SK-MEL-5 (cell line): ENCODE measurements at places on chromosomes 1 and 21. TPM values are rescaled to one million over a fixed set of nuclear protein-coding genes. Genes with fewer than 3 reads are reported as not detected.

The SNIP1 gene
- 7.4 and 7.7 TPM in 2 replicates for total RNA-seq

DNA sequence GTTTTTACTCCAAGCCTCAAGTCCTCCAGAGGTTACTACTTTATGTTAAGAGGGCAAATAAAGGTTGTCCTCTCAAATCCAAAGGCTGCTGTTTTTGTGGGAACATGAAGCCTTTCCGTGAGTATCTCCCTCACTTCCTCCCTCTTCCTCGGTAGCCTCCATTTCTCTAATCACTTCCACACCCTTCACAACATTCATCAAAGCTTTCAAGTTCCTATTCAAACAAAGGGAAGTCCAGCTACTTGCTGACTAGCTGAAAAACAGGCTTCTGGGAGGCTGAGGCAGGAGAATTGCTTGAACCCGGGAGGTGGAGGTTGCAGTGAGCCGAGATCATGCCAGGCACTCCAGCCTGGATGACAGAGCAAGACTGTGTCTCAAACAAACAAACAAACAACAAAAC, 6.6 kb upstream of the CD48 start:
- DNase-seq, result no peak

GRCh38 chr1:22056936-22057335, 4.4 kb downstream of the CDC42 start:
- no peak for DNase-seq

- no peak for DNase-seq
Observed at GRCh38 chr1:167546935-167547334, 6.6 kb downstream of the CREG1 start.

The ORC1 gene
- 9.8 and 10.3 TPM in 2 replicates for total RNA-seq

DNA sequence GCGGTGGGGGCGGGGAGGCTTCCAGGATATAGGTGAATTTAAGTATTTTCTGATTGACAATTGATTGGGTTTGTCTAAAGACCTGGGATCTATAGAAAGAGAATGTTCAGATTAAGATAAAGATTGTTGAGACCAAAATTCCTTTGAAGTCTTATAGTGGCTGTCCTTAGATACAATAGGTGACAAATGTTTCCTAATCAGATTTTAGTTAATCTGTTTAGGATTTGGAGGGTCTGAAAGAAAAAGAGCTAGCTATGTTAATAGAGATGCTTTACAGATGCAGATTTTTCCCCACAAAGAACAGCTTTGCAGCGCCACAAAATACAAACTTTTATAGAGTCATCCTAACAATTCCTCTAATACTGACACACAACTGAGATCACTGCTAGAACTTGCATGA, 14.6 kb upstream of the EPRS1 start:
- no peak for DNase-seq

The C1orf87 gene
- not detected in 2 replicates for total RNA-seq

- no peak for DNase-seq
Observed at GRCh38 chr1:184739070-184739469, 15.6 kb downstream of the EDEM3 start.

The ACKR1 gene
- not detected in 2 replicates for total RNA-seq

DNA sequence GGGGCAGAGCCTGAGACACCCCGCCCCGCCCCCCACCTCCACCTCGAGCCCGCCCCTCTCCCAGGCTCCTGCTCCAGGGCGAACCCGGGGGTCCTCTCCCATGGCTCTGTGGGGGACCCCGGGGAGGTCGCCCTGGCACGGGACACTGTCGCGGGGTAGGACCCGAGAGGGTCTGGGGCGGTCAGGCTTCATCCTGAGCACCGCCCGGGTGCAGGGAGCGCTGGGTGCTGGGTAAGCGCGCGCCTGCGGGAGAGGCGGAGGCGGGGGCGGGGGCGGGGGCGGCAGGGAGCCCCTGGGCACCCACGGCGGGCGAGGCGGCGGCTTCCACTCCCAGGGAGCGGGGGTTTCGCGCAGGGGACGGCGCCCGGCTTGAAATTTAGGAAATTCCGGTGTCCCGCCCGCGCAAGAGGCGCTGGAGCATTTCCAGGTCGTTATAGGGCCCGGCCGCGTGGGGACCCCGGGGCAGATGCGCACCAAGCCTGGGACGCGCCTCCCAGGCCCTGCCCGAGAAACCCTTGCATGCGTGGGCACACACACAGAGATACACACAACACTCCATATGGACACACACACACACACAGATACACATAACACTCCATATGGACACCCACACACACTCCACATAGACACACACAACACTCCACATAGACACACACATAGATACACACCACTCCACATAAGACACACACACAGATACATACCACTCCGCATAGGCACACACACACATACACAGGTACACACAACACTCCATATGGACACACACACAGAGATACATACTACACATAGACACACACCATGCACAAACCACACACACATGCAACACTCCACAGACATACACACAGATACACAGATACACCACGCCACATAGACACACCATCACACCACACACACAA, 48.7 kb upstream of the SLC19A1 start:
- no peak for DNase-seq

- no peak for DNase-seq
Observed at GRCh38 chr21:32712043-32712442, 15.8 kb downstream of the SYNJ1 start.

- peak; percentile 84 for DNase-seq
Observed at GRCh38 chr1:210830034-210831028, 303.6 kb downstream of the KCNH1 start.

The WDR64 gene
- not detected in 2 replicates for total RNA-seq

DNA sequence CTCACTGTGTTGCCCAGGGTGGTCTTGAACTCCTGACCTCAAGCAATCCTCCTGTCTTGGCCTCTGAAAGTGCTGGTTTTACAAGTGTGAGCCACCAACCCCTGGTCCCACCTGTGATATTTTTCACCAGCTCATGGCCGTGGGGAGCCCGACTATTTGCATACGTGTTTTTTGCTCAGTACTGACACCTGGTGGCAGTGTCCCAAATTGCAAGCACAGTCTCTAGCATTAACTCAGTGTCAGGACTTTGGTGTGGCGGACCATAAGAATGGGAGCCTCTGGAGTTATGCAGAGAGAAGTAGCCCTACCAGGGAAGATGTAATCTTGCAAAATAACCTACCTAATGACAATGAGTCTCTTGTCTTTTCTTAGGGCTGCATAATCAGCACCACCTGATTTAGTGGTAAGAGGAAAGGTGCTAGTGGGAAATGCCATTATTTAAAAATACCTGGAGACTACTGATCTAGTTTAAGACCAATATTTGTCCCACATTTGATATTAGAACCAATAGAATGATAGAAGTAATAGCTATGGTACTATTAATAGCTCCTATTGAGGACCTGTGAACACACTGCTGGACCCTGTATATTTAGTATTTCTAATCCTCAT, 305.4 kb downstream of the DISC1 start:
- peak; percentile 53 for DNase-seq

DNA sequence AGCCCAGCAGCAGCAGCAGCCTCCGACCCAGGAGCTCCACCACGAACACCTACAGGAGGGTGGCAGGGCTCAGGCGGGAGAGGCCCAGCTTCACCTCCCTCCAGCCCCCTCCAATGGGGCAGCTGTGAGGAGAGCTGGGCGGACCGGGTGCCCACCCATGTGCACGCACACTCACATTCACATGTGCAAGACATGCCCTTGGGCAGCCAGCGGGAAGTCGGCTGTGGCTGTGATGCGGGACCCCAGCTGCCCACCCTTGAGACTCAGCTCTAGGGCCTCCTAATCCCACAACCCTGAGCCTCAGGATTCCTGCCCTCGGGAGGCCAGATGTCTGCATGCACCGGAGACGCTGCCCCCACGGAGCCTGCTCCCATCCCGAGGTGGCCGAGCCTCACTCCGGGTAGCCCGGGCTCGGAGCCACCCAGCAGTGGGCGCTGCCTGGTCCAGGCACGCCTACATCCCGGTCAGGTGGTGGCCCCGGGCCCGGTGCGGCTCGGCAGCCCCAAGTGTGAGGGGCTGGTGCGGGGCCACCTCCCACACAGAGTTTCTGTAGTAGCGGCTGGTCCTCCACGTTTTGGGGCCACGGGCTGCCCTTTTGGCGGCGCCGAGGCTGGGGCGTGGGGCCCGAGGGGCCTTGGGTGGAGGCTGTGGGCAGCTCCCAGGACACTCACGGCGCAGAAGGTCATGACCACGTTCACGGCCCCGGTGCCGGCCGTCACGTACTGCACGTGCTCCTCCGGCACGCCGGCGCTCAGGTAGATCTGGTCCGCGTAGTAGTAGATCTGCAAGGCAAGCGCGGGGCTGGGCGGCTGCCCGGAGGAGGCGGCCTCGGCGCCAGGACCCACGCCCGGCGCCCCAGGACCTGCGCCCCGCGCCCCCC, 12.9 kb upstream of the SLC2A7 start:
- no peak for DNase-seq

- DNase-seq, result no peak
Observed at GRCh38 chr1:182580736-182581135, 8.3 kb downstream of the RNASEL start.

DNA sequence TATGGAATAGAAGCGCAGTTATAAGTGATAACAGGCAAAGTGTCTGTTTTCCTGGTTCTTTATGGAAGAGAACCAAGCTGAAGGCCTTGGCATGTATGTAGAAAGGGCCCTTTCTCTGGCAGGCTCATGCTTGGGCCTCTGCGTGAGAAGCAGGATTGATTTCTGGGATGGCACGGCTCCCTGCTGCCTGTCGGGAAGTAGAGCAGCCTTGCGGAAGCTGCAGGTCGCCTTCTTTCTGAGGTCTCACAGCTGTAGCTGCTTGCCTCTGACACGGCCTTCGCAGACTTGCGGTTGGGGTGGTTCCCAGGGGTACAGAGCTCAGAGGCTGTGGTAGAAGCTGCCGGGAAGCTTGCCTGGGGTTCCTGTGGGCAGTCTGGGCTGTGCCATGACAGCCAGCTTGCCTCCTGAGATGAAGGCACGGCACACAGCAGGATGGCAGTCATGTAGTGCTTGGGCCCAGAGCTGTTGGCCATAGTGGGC, 39.4 kb downstream of the TRAPPC10 start:
- no peak for DNase-seq

The PFKFB2 gene
- total RNA-seq, result 24.0 and 24.9 TPM in 2 replicates

DNA sequence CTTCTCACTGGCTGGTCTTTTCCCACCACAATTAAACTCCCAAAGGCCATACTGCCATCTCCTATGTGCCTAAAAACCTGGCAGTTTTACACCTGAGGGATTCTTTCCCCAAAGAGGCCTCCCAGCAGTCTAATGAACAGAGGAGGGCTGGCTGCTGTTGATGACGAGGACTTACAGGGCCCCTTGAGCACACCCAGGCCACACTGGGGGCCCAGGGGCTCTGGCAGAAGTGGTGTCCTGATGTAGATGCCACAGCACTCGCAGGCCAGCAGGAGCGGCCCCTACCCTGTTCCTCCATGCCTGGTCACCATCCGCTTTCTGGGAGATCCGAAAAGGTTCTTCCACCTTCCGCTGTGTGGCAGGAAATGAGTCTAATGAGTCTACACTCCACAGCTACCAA, 24.2 kb downstream of the POFUT2 start:
- no peak for DNase-seq

The TNFSF4 gene
- total RNA-seq, result 0.53 and 0.55 TPM in 2 replicates

The MYOG gene
- total RNA-seq, result not detected in 2 replicates

DNA sequence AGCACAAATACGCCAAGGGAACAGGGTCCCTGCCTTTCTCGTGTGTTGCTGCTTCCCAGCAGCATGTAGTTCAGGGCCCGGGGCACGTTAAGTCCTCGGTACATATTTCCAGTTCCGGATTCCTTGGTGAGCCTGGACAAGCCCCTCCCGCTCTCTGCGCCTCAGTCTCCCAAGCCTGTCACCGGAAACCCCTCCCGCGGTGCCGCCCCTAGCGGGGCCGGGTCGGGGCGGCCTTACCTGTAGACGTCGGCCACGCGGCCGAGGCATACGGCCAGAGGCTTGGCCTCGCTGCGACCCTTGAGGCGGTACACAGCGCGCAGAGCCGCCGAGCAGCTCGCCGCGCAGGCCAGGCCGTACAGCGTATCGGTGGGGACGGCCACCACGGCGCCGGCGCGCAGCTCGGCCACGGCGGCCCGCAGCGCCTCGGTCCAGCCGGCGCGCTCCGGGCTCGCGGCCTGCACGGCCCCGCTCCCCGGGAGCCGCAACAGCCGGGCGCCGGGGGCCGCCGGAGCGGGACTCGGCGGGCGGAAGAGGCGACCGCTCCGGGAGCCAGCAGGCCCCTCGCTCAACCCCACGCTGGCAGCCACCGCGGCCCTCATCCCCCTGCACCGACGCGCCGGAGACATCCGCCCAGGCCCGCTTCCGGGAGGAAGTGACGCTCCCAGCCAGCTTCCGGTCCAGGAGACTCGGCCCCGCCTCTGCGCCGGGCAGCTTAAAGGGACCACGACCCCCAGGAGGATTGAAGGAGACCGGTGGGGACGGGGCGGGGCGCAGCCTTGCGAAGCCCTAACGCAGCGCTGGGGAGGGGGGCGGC, at the start of the genes C1orf122 and YRDC:
TSS of gene C1orf122 (plus strand) at position 236 of the 814 bp plus-strand sequence. CDS start 615 bp downstream, outside the sequence.
TSS of gene YRDC (minus strand) at position 654 of the 814 bp plus-strand sequence. CDS start at position 626, 28 bp downstream.
- peak; percentile 92 for DNase-seq

DNA sequence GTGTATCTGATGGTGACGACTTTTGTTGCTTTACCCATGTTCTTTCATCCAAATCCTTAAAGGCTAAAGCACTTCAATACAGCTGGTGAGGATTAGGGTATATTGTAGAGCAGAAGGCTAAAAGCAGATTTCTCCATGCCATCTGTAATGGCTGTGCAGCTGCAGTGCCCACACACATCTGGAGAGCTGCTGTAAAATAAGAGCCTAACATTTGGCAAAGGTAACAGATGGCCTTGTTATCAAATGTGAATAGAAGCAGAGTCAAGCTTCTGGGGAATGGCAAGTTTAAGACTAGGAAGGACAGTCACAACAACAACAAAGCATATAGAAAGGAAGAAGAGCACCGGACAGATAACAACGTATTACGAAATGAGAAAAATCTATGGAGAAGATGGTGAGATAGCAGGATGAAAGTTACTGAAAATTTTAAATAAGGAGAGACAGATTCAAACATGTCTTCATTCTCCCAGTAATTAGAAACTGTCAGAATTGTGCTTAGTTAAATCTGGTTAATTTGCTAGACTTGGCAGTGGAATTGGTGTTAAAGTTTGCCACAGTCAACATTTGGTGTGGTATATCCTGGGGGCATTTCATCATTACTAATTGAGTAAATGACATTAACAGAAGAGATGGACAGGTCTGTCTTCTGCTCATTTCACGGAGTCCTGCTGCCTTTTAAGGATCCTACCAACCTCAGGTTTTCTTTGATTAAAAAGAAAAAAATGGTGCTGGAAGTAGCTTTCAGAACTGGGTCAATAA, 1093.2 kb downstream of the ADGRL2 start:
- no peak for DNase-seq

DNA sequence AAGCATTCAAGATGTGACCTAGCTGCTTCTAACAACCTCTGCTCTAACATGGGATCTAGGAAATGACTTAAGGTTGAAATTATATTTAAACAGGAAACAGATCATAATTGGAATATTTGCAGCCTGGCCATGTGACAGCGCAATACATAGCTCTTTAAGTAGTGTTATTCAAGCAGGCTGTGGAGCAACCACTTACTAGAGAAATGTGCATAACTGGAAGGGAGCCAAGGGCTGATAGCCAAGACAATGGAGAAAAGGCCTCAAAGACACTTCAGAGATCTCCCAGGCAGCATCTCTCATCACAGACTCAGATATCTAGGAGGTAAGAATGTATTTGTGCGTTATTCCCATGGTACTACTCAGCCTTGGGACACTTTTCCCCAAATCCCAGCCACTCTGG, 823.0 kb upstream of the PRMT6 start:
- no peak for DNase-seq

GRCh38 chr21:45430521-45431501, 25.8 kb downstream of the COL18A1 start:
- DNase-seq, result no peak
